ENCODE measurements at places on chromosomes 3 and 15.

DNA sequence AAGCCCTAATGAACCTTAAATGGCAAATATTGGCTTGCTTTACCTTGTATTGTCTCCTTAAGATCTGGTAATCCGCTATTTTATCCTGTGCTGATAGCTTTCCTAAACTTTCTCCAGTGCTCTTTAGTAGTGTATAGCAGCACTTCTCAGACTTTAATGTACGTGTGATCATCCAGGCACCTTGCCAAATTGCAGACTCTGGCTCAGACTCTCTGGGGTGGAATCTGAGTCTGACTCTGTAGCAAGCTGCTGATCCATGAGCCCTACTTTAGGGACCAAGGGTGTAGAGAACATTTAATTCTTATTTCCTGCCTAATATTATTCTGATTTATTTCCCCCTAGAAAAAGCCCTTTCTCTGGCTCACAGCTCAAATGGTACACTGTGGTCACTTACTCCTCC lies 518.8 kb upstream of the ZNF385D start:
- no peak for DNase-seq

GRCh38 chr3:139396707-139397106 lies 7.3 kb upstream of the COPB2 start:
- DNase-seq = no peak

GRCh38 chr15:51931638-51932037 lies 39.9 kb downstream of the LEO1 start:
- DNase-seq = no peak

- no peak for DNase-seq
These were observed 234.5 kb upstream of the GOLGA6L4 start for GRCh38 chr15:84001037-84001436.

GRCh38 chr3:186949281-186949982 lies 19.1 kb downstream of the ST6GAL1 start:
- DNase-seq = no peak

GRCh38 chr15:74653426-74654102 lies 37.9 kb downstream of the CLK3 start:
- no peak for DNase-seq

- no peak for DNase-seq
These were observed 144.1 kb downstream of the RORA start for GRCh38 chr15:61084944-61085367.

- DNase-seq = no peak
These were observed 7.4 kb downstream of the NDUFAF1 start for GRCh38 chr15:41394924-41395323.
